ENCODE measurements at places on chromosomes 7 and 10.

GRCh38 chr7:114917211-114917839 is 4.6 kb upstream of the MDFIC start:
- DNase-seq = no peak

- no peak for DNase-seq
Observed at GRCh38 chr7:73622909-73623797, 1.2 kb downstream of the MLXIPL start.

DNA sequence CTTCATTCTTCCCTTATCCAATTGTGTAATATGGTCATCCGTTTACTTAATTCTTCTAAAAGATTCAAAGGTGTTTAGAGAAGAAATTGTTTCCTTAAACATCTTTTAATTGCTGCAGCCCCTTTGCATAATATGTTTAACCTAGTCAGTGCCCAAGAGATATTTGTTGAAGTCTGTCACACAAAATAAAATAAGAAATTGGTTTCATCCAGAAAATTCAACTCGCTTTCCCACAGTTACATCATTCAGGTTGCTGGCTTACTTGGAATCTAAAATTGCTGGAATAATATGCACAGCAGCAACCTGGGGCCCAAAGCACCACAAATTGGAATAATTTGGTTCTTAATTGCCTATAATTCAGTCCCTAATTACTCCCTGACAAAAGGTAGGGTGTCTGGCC is 155.1 kb upstream of the ETV1 start:
- DNase-seq = no peak

DNA sequence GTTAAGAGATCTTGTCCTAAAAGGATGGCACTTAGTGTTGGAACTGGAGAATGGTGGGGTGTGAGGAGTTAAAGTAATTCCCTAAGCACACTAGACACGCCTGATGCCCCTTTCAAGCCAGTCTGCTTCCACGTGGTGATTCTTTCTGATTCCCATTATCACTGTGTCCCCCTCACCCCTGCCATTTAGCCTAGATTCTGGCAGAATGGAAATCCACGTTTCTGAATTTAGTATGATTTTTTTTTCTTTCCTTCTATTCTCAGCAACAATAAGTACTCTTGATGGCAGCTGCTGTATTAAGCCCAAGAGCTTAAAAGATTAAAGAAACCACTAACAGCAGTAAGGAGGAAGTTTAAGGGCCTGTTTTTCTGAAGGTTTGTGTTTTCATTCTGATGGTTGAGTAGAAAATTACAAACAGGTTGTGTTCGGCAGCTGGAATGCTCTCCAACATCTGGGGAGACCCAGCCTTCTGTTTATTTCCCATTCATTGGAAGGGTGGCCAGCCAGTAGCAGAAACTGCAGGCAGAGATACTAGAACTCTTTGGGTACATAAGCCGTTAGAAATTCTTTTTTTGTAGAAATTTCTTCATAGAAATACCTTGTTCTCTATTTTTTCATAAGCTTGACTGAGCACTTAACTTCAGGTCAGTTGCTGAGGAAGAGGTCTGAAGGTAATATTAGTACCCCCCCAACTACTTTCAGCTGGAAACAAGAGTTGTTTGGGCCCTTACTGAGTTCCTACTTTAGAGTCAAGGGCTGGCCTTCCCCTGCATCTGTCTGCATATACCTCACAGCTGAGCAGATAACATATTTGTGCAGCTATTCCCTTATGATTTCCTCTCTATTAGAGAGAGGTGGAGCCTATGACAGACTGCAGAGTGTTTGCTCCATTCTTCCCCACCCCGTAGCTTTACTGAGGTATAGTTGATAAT is 355.1 kb downstream of the AUTS2 start:
- peak; percentile 77 for DNase-seq

DNA sequence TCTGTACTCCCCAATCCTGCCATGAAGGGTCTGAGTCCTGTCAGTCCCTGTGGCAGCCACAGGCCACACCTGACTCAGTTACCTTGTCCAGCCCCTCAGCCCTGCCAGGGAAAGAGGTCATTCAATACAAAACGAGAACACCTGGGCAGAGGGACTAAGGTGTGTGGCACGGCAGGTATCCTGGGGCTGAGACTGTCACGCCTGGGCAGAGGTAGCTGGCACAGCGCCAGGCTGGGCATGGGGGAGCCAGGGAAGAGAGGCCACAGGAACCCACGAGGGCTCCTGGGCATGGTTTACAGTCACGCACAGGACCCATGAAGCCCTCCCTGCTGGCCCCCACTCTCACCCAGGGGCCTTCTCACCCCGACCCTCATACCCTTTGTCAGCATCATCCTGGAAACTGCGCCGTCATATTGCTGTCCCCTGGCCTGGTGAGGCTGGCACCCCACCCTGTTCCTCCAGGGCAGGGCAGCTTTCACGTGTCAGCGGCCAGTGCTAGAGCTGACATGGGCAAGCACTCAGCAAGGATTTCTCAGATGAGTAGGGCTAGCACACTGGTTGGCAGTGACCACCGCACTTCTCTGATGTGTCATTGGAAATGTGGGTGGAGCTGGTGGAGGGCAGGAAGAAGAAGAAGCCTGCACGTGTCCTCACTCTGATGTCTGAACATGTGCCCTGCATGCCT is 42.7 kb downstream of the LRRC18 start:
- DNase-seq = no peak

GRCh38 chr10:89555688-89556445 is 20.5 kb upstream of the SLC16A12 start:
- DNase-seq = no peak

GRCh38 chr10:77571490-77571889 is 66.1 kb downstream of the KCNMA1 start:
- peak; percentile 51 for DNase-seq

DNA sequence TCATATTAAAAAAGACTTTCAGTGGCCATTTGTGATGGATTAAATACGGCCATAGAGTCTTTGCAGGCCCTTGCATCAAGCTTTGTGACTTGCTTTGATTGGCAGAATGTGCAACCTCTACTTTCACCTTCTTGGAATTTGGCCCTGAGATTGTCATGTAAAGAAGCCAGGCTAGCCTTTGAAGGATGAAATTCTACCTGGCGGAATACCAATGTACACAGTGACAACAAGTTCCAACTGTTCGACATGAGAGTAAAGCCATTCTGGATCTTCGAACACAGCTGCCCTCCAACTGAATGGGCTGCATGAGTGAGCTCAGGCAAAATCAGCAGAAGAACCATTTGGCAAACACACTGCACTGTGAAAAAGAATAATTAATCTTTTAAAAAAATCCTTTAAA is 321.3 kb downstream of the PHF14 start:
- no peak for DNase-seq

- DNase-seq = no peak
Observed at GRCh38 chr7:1129431-1129830, 30.6 kb downstream of the ZFAND2A start.

- no peak for DNase-seq
Observed at GRCh38 chr7:157412021-157412443, 75.2 kb downstream of the DNAJB6 start.

GRCh38 chr7:38154278-38154677 is 23.8 kb upstream of the STARD3NL start:
- no peak for DNase-seq

DNA sequence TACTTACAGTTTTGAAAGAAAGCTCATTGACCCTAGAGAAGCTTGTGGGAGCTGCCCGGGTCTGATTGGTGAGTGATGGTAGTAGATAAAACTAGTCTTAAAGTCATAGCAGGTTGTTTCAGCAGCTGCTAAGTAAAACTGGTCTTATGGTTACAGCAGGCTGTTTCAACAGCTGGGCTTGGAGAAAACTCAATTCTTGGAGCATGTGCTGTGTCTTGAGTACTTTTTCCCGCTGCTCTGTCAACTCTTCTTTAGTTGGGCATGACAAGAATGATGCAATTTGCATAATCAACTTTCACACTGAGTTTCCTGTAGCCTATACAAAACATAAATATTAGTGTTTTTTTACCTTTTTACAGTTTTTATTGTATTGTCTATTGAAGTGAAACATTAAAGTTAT is 707.9 kb downstream of the AUTS2 start:
- DNase-seq = peak; percentile 19

DNA sequence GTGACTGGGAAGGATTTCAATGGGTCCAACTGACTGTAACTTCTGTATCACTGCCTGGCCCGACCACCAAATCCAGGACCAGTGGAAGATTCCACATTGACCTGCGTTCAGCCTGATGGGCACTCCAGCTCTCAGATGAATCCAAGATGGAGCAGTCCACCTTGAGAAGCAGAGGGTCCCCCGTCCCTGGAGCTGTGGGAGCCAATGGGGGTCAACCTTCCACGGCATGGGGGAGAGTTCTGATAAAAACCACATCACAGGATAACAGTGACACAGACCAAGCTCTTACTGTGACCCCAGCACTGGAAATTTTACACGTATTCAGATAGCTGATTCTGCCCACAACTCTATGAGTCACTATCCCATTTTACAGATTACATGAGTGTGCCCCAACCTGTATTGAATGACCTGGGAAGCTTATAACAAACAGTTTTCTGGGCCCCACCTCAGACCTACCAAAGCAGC is 11.2 kb downstream of the ZCCHC24 start:
- DNase-seq = no peak

GRCh38 chr10:132162590-132163277 is 24.0 kb upstream of the DPYSL4 start:
- peak; percentile 32 for DNase-seq

DNA sequence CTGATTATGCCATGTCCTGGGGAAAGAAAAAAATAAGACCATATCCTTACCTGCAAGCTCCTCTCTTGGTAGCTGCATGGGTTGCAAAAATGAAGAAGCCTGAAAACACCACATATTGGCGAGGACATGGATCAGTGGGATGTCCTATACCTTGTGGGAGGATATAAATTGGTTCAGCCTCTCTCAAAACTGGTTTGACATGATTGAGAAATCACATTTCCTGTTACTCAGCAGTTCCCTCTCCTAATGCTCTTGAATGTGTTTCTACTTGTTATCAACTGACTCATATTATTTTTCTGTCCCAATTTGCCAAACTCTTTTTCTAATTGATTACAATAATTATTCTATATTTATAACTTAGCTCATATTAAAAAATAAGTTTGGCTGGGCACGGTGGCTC is 380.2 kb downstream of the EXOC4 start:
- DNase-seq = no peak

- no peak for DNase-seq
Observed at GRCh38 chr7:16528520-16528919, 1.9 kb downstream of the LRRC72 start.

All from tongue (tissue), 3 donors.